Activated CD4-positive, alpha-beta T cell treated with anti-CD3 and anti-CD28 coated beads, Interleukin-2, amount 10 ng/mL, durations not matched to agents 7 days and 5 days (primary cell): ENCODE measurements at places on chromosomes 12 and 14.

DNA sequence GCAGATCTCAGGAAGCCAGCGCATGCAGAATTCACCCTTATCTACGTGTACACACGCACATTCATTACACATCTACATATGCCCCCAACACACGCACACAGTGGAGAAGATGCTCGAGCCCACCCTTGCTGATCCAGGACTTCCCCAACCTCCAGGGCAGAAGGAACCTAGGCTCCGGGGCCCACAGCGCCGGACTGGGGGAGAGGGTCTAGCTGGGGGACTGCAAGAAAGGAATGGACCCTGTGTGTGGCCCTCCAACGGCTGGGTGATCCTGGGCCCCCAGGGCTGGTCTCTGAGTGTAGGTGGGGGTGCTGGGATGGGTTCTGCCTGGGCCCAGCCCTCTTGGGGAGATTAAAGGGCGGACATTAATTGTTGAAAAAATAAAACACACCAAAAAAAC is 128.1 kb upstream of the C14orf180 start:
- no peaks in the 10 kb centered on the region for H3K36me3 ChIP-seq
- H3K27me3 ChIP-seq = peaks cover 40% of the 10 kb centered on the region
- H3K4me3 ChIP-seq = no peak overlapping the region
- no peak for DNase-seq

DNA sequence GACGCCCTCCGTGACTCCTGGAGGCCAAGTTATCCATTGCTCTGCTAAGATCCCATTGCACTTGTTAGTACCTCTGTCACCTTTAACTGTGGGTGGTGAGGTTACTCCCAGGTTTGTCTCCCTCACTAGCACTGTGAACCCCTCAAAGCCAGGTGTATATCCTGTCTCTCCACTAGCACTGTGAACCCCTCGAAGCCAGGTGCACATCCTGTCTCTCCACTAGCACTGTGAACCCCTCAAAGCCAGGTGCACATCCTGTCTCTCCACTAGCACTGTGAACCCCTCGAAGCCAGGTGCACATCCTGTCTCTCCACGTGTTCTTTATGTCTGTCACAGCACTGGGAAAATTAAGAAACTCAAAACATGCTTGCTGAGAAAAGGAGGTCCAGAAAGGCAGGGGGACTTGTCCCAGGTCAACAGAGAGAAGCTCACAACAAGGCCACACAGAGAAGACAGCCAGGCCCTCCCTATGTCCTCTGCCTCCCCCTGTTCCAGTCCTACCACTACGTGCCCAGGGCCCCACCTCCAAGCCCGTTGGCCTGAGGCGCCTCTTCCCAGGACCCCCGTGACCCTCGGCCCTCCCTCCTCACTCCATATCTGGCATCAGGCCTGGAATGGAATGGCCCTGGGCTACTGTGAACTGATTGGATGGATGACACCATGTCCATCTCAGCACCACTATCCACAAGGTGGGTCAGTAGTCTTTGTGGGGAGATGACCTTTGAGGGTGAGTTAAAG is 26.4 kb upstream of the FKBP4 start:
- DNase-seq = no peak
- H3K36me3 ChIP-seq = no peaks in the 10 kb centered on the region
- H3K4me3 ChIP-seq = no peak overlapping the region
- H3K4me1 ChIP-seq = no peaks in the 10 kb centered on the region

GRCh38 chr14:93347850-93348249 is 868 bp downstream of the COX8C start:
- no peaks in the 10 kb centered on the region for H3K4me1 ChIP-seq
- H3K27me3 ChIP-seq = peaks cover 5% of the 10 kb centered on the region
- H3K4me3 ChIP-seq = no peak overlapping the region
- DNase-seq = no peak
- no peaks in the 10 kb centered on the region for H3K36me3 ChIP-seq
- no peak overlapping the region for H3K27ac ChIP-seq

DNA sequence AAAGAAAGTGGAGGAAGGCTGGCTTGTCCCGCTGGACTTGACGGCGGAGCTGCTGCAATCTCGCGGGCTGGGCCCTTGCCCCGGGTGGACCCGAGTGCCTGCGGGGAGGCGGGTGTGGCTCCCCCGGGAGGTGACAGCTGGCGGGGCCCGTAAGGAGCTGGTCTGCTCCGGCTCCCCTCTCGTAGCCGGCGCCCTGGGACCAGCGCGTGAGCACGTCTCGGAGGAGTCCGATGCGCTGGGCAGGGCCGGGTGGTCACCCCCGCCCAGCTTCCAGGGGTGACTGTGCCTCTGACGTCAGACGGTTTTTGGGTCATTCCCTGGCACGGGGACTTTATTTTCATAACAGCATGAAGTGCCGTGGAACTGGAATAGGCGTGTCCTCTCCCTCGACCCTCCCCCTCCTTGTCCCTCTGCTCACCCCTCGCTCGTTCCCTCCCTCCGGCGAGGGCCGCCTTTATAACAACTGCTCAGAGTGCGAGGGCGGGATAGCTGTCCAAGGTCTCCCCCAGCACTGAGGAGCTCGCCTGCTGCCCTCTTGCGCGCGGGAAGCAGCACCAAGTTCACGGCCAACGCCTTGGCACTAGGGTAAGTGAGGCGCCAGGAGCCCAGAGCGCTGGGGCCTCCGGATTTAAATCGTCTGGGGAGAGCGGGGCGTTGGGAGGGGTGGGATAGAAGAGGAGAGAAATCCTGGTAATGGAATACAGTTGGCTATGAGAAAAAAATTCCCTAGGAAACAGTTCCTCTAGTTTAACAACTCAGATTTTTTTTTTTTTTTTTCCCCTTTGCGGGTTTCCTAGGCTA is at the start of gene GPRC5A:
Gene GPRC5A (plus strand): TSS at position 483 of the 801 bp plus-strand sequence. CDS start 16,688 bp downstream, outside the sequence.
- no peak within 1 kb of the TSS for H3K27ac ChIP-seq
- H3K27me3 ChIP-seq = peaks cover 38% of the 10 kb centered on the region

- DNase-seq = no peak
- no peaks in the 10 kb centered on the region for H3K36me3 ChIP-seq
- no peak overlapping the region for H3K4me3 ChIP-seq
- peaks cover 66% of the 10 kb centered on the region for H3K27me3 ChIP-seq
Observed at GRCh38 chr12:54193434-54193833, 4.6 kb upstream of the SMUG1 start.

GRCh38 chr14:25400607-25401206 is 350.8 kb upstream of the STXBP6 start:
- DNase-seq = peak; percentile 57
- no peaks in the 10 kb centered on the region for H3K27me3 ChIP-seq
- H3K4me3 ChIP-seq = no peak overlapping the region
- H3K27ac ChIP-seq = no peak overlapping the region
- H3K36me3 ChIP-seq = no peaks in the 10 kb centered on the region
- no peaks in the 10 kb centered on the region for H3K4me1 ChIP-seq

DNA sequence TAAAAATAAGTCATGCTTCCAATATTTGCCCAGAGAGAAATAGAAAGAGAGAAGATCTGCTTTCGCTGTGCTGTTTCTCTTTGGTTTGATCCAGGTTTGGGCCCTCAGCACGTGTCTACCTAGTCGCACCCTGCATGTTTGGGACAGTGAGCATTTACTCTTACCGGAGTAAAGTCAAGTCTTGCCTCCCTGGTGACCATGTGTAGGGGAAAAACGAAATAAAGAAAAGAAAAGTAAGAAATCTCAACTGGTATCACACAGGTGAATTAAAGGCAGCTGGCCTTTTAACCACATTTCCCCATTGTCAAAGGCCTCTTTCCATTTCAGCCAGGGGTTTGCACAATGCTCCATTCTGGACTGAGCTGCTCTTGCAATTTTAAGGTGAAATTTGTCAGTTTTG is 619.4 kb downstream of the VRK1 start:
- peaks cover 15% of the 10 kb centered on the region for H3K4me1 ChIP-seq
- H3K27me3 ChIP-seq = peaks cover 4% of the 10 kb centered on the region
- no peak overlapping the region for H3K4me3 ChIP-seq
- no peak for DNase-seq
- H3K36me3 ChIP-seq = no peaks in the 10 kb centered on the region
- H3K27ac ChIP-seq = no peak overlapping the region

- H3K27ac ChIP-seq = no peak overlapping the region
- no peaks in the 10 kb centered on the region for H3K36me3 ChIP-seq
- no peak overlapping the region for H3K4me3 ChIP-seq
- H3K27me3 ChIP-seq = no peaks in the 10 kb centered on the region
- peaks cover 6% of the 10 kb centered on the region for H3K4me1 ChIP-seq
Observed at GRCh38 chr14:49920935-49921334, 28.1 kb downstream of the ARF6 start.

DNA sequence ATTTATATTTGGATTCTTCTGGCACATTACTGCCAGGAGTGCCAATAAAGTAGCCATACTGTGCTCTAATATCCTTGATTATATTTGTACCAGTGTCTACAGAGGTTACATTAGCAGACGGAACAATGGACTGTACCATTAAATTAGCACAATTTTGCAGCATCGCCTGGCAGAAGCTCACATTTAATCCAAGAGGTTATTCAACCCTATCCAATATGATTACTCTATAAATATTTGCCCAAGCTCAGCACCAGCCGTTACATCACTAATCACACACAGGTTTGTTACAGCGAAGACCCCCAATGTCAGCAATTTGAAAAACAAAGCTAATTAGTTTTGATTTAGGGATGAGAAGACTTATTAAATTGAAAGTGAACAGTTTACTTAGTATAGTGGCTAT is 16.9 kb upstream of the MGST1 start:
- no peaks in the 10 kb centered on the region for H3K36me3 ChIP-seq
- H3K27ac ChIP-seq = no peak overlapping the region
- H3K4me1 ChIP-seq = no peaks in the 10 kb centered on the region

GRCh38 chr12:116206828-116207227 is 70.7 kb downstream of the MED13L start:
- no peak overlapping the region for H3K27ac ChIP-seq
- no peak for DNase-seq
- no peak overlapping the region for H3K4me3 ChIP-seq
- no peaks in the 10 kb centered on the region for H3K27me3 ChIP-seq

DNA sequence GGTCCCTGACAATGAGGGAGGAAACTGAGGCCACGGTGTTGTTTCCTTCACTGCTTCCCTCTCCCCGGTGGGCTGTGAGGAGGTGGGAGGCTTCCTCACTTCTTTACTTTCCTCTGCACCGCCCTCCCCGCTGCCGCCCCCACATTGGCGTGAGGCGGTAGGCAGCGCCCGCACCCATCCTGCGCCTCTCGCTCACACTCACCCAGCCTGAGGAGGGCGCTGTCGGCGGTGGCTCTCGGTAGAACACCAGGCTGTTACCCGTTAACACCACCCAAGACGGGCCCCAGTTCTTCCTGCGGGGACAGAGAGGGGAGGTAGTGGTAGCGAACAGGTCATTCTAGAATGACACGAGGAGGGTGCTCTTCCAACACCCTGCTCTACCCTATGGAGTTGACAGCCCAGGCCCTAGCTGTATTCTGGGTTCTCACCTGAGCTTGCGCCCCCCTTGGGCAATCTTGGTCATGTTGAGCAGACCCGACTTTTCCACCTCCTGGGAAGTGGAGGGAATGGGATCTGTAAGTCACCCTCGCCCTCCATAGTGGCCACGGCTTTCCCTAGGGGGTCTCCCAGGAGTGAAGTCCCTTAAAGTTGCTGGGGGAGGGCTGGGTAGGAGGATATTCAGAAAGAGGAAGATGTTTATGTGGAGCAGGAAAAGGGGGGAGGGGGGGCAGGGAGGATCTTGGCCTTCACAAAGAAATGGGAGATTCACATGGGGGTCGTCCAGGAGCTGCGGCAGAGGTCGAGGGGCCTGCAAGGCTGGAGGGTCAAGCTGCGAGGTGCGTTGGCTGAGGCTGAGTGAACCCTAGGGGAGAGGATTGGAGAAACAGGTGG is 3.3 kb downstream of the ARHGAP9 start:
- H3K4me3 ChIP-seq = peak overlapping the region; percentile 91
- peaks cover 69% of the 10 kb centered on the region for H3K4me1 ChIP-seq
- peak; percentile 80 for DNase-seq
- H3K27ac ChIP-seq = peak overlapping the region; percentile 93
- H3K27me3 ChIP-seq = no peaks in the 10 kb centered on the region

GRCh38 chr12:114697243-114697716 is 13.3 kb upstream of the TBX3 start:
- no peaks in the 10 kb centered on the region for H3K36me3 ChIP-seq
- H3K27ac ChIP-seq = no peak overlapping the region
- no peak overlapping the region for H3K4me3 ChIP-seq
- H3K4me1 ChIP-seq = no peaks in the 10 kb centered on the region
- H3K27me3 ChIP-seq = peaks cover 92% of the 10 kb centered on the region

DNA sequence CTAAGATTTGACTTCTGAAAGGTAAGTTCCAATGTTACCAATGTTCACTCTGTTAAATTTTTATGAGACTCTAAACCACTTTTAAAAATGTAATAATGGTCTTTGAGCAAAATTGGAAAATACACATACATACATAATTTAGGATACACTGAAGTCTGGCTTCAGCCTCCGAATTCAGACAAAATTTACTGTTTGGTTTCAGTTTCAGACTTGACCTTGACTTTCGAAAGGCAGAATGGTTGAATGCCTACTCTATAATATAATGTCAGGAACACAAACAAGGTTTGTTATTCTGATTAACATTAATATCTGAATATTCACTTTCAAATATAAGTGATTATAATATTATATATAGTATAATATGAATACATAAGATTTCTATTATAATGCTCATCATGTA is 74.1 kb upstream of the KRAS start:
- DNase-seq = no peak
- H3K27me3 ChIP-seq = peaks cover 8% of the 10 kb centered on the region
- no peaks in the 10 kb centered on the region for H3K36me3 ChIP-seq
- H3K4me3 ChIP-seq = no peak overlapping the region

DNA sequence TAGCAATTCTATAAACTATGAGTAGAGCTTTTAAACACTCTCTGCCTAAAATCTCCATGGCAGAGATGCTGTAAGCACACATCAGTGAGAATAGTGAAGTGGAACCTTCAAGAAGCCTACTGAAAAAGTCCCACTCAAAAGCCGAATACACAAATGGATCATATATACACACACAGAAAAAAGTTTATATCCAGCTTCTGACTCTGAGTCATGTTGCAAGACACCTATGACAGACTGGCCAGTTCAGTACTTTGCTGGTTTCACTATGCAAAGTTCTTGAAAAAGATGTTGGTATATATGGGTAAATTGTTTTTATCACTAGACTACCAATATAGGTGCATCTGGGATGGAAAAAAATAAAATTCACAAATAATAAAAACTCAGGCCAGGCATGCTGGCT is 126.1 kb downstream of the KCNK10 start:
- H3K4me1 ChIP-seq = no peaks in the 10 kb centered on the region
- H3K27me3 ChIP-seq = peaks cover 31% of the 10 kb centered on the region
- H3K27ac ChIP-seq = no peak overlapping the region
- no peak overlapping the region for H3K4me3 ChIP-seq

- H3K4me1 ChIP-seq = peaks cover 15% of the 10 kb centered on the region
- no peak overlapping the region for H3K27ac ChIP-seq
- no peaks in the 10 kb centered on the region for H3K27me3 ChIP-seq
- no peaks in the 10 kb centered on the region for H3K36me3 ChIP-seq
Observed at GRCh38 chr14:35425850-35426249, 21.3 kb upstream of the NFKBIA start.

GRCh38 chr12:52204931-52205505 is 13.2 kb upstream of the KRT80 start:
- no peak overlapping the region for H3K4me3 ChIP-seq
- no peaks in the 10 kb centered on the region for H3K36me3 ChIP-seq
- DNase-seq = no peak
- H3K27ac ChIP-seq = no peak overlapping the region
- H3K27me3 ChIP-seq = peaks cover 20% of the 10 kb centered on the region

- no peak for DNase-seq
- no peak overlapping the region for H3K27ac ChIP-seq
- peaks cover 5% of the 10 kb centered on the region for H3K36me3 ChIP-seq
- no peak overlapping the region for H3K4me3 ChIP-seq
- H3K27me3 ChIP-seq = no peaks in the 10 kb centered on the region
Observed at GRCh38 chr12:32049956-32050355, 56.7 kb upstream of the BICD1 start.

- H3K27me3 ChIP-seq = no peaks in the 10 kb centered on the region
- DNase-seq = no peak
- H3K4me1 ChIP-seq = no peaks in the 10 kb centered on the region
- no peaks in the 10 kb centered on the region for H3K36me3 ChIP-seq
Observed at GRCh38 chr14:40955131-40955505, 651.6 kb upstream of the LRFN5 start.
